Brain (organoid and tissue), 16 donors: ENCODE measurements at places on chromosomes 1 and 21.

GRCh38 chr1:210236386-210236839 is 3.8 kb downstream of the SERTAD4 start:
- no peak for DNase-seq

GRCh38 chr1:182166321-182166720 is 104.8 kb upstream of the ZNF648 start:
- DNase-seq, result no peak

DNA sequence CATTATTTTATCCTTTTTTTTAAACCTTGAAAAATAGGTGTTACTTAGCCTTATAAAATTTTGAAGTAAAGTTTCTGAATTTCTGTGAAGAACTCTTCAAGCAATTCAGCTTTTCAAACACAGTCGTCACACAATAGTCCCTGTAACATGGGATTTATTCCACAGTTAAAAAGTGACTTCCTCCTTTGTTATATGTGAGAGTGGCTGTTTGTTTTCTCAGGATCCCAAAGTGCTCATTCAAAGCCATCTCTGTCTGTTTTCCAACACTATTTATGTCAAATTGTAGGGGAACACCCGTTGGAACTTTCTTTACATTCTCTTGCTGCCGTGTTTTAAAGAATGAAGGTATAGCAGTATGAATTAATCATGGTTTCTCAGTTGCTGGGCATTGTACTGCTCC is 80.8 kb upstream of the GPR52 start:
- DNase-seq, result no peak

DNA sequence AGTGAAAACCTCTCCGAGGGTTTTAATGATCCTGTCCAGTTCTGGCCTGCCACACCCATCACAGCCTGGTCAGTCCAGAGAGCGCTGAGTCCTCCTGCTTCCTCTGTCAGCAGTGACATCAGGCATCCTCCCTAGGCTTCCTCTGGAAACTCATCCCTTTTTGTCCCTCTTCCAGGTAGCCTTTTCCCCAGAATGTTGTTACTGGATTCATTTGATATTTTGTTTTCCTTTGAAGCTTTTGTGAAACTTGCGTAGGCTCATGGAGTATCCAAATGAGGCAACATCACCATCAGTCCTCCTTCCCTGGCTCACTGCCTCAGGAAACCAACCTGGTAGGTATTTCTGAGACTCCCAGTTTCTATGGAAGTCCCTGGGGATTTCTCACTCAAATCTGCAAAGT is 27.0 kb upstream of the IGSF3 start:
- DNase-seq, result no peak

- peak; percentile 69 for DNase-seq
These were observed 33.9 kb upstream of the IPO9 start for GRCh38 chr1:201795066-201795465.

GRCh38 chr1:44501047-44501890 is 96.2 kb downstream of the RNF220 start:
- peak; percentile 48 for DNase-seq

DNA sequence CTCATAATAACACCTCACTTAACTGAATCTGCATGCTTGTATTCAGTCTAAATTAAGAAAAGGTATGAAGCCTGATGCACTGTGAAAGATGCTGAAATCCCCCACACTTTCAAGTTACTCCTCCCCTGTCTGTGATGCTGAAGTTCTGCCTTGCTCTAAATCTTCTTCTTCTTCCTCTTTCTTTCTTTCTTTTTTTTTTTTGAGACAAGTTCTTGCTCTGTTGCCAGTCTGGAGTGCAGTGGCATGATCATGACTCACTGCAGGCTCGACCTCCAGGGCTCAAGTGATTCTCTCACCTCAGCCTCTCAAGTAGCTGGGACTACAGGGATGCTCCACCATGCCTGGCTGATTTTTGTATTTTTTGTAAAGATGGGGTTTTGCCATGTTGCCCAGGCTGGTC is 231.0 kb upstream of the B3GALT2 start:
- DNase-seq, result no peak

- no peak for DNase-seq
These were observed 84.3 kb upstream of the SPATA6 start for GRCh38 chr1:48556186-48556850.

DNA sequence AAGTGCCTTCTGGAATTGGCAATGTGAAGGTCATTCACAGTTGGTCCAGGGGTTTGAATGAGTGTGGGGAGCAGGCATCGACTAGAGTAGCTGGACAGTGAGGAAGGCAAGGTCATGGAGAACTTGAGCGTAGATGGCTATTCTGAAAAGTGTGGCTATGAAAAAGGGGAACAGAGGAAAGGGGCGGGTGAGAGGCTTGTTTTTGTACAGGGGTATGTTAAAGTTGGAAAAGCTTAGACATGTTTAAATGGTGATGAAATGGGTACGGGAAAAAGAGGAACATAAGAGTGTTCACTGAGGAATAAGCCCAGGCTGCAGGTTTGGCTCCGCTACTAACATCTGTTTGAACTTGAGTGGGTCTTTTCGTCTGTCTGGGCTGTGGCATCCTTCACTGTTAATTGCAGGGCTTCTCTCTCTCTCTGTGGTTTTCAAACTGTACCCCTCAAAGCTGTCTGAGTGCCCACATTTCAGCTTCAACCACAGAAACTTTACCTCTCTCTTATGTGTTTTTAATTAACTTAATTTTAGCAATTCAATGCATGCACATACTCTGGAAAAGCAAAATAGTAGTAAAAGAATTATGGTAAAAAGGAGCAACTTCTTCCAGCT is 70.8 kb upstream of the COA6 start:
- no peak for DNase-seq

DNA sequence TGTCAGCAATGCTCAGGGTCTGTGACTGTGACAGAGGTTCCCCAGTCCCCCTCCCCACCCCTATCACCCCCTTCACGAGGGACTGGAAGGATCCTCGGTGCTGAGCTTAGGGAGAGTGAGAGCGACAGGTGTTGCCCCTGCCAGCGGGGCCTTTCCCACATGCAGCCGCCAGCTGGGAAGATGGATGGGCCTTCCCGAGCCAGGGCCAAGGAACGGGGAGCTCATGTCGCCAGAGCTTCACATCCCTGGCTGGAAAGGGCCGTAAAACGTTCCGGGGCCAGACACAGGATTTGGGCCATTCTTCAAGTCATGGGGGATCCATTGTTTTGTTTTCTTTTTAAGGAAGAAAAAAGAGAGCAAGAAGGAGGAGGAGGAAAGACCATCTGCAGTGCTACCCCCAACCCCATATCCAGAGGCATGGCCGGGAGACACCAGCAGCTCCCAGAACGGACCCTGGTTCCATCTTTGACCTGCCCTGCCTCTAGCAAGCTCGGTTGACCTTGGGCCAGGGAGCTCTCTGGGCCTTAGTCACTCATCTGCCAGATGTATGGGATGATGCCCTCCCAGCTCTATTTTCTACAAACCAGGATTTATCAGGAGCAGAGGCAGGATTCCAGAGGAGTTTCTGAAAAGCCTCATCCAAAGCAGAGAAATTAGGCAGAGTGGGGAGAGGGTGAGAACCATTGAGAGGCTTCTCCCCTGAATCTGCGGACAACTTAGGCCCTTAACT is 54.1 kb downstream of the TAS1R2 start:
- DNase-seq, result no peak

DNA sequence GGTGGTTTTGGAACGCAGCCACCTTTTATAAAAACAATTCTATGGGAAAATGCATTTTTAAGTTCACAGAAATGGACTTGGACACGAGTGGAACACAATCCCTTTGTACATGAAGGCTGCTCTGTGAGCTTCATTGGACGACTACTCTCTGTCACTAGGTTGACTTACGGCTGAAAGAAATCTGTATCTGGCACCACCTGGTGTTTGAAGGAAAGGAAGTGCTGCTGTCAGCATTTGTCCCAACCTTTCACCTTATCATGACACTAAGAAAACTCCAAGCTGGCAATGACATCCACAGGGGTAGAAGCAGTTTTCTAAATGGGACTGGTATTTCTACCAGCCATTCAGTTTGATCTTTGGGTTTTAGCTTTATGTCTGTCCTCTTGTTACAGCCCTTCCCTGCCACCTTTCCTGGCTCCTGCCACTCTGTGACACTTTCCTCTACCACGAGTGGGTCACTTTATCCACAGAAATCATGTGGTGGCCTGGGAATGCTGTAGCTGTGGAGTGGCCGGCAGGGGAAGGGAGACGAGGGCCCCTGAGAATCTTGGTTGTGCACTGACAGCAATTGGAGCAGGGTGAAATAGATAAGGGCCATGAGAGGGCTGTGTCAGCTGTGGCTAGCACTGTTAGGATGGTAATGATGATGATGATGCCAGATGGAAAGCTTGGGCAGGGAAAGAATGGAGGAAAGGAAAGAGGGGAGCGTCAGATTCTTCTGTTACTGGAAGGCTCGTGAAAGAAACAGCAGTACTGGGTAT is 85.2 kb downstream of the TBX19 start:
- DNase-seq, result no peak

GRCh38 chr1:206591226-206591625 is 21.0 kb downstream of the EIF2D start:
- no peak for DNase-seq

DNA sequence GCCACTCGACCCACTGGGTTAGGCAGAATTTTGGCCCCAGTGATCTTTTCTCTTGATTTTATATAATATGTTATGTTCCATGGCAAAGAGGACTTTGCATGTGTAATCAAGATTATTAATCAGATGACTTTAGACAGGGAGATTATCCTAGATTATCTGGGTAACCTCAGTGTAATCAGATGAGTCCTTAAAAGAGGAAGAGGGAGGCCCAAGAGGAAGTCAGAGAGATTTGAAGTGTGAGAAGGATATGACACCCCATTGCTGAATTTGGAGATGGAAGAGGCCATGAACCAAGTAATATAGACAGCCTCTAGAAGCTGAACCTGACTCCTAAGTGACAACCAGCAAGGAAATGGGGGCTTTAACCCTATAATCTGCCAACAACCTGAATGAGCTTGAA is 117.1 kb upstream of the CSF3R start:
- no peak for DNase-seq

DNA sequence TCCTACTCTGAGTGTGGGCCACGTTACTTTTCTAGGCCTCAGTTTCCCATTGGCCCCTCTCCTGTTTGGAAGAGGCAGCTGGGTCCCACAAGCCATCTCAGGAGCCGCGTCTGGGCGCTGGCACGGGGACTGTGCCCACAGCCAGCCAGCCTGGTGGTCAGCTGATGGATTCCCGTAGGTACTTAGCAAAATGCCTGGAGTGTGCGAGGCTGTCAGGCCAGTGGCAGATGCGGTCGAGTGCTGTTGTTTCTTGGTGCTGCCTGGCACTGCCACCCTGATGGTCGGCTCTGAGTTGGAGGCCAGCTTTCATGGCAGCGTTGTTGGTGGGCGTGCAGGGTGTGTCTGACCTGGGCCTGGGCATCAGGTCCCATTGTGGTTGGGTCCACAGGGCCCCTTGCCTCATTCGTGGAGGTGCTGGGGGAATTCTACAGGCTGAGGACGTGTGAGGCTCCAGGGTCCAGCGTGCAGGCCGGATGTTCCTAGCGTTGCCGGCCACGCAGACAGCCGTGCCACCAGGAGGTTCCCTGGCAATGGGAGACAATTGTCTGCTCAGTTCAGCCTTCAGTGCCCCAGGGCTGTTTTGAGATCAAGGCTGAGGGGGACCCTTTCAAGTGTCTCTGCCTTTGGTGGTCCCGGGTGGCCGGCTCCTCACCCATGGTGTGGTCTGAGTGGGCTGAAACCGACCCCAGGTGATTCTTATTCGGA is 20.9 kb downstream of the SKI start:
- DNase-seq, result no peak

- DNase-seq, result no peak
These were observed 236.4 kb upstream of the BEND5 start for GRCh38 chr1:49013079-49013478.

DNA sequence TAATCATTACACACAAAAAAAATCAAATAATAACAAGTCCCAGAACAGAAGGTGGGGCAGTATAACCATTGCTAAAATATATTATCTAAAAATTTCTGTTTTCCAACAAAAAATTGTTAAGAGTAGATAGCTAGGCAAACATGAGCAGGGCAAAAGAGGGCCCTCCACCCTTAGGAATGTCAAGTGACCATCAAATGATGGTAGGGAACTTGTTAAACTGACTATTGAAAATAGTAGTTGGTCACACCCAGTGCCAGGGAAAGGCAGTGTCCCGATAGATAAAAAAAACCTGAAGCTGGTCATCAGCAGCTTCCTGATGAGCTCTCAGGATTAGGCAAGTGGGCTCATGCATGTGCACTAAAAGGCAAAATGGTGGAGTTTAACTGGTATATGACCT is 18.4 kb upstream of the COP1 start:
- no peak for DNase-seq
